Muscle of leg (tissue), 16 donors: ENCODE measurements at places on chromosomes 3 and 15. TPM values are rescaled to one million over a fixed set of nuclear protein-coding genes. Genes with fewer than 3 reads are reported as not detected.

- no peak for DNase-seq
Observed at GRCh38 chr15:56034514-56034913, 41.1 kb upstream of the NEDD4 start.

DNA sequence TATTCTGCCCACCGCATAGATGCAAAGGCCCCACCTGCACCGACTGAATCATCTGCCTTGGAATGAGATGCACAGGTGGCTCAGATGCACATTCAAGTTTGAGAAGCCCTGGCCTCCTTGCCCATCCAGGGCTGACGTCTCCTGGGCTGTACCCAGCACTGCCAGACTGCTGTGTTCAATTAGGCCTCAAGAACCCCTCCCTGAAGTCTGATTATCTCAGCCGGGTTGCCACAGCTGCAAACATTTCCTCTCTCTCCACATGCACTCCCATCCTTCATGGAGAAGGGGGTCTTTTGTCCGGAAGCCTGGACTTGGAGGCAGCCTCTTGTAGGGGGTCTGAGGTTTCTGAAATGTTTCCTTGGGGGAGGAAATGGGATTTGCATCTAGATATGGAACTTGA lies 459.4 kb upstream of the PROK2 start:
- no peak for DNase-seq

DNA sequence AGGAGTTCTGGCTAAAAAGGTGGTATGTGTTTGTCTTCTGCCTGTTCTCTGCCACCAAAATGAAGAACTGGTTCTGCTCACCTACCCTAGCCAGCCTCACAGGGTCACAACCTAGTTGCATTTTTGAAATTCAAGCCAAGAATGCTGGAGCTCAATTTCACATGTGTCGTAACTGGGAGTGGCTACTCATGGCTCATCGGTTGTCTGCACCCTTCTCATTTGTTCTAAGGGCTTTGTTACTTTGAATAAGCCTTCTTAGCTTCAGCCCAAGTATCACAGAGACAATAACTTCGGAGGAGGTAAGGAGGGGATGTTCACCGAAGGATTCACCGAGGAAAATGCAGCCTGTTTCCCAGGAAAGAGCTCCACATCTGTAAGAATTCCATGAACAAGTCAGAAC lies 134.3 kb upstream of the RARB start:
- DNase-seq = no peak

DNA sequence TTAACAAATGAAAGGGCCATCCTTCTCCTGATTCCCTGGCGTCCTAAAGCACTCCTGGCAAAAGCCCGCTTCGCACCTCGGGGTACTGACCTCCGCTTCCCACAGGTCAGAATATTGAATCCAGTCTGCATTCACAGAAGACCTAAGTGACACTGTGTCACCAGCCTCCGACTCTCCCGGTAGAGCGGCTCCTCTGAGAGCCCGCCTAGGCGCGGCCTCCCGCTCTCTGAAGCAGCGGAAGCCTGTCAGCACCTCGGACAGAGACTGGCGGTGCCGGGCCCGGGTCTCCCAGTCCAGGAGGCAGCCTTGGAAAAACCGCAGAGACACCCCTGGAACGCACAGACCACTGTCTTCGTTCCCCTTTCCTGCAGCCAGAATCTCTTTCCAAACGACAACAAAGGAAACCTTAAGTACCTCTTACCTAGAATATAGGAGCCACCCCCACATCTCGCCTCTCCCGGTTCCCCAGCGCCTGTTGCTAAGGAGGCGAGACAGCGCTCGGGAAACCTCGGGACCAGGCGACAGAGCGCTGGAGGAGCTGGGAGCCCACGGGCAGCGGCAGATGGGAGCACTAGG lies 1.2 kb downstream of the GABRB3 start:
- peak; percentile 67 for DNase-seq

DNA sequence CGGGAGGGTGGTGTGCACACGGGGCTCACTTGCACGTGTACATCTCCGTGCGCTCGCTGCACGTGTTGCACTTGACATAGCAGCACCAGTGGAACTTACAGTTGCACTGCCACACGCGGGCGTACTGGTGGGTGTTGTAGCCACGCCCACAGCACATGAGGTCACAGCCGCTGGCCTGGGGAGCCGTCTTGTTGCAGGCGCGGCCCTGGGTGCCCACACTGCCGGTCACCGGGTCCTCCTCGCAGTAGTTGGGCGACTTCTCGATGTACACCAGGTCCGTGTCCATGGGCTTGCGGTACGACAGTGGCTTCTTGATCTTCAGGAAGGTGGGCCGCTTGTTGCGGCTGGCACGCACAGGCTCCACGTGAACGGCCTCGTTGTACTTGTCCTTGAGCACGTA lies 61.0 kb downstream of the WNT7A start:
- no peak for DNase-seq

DNA sequence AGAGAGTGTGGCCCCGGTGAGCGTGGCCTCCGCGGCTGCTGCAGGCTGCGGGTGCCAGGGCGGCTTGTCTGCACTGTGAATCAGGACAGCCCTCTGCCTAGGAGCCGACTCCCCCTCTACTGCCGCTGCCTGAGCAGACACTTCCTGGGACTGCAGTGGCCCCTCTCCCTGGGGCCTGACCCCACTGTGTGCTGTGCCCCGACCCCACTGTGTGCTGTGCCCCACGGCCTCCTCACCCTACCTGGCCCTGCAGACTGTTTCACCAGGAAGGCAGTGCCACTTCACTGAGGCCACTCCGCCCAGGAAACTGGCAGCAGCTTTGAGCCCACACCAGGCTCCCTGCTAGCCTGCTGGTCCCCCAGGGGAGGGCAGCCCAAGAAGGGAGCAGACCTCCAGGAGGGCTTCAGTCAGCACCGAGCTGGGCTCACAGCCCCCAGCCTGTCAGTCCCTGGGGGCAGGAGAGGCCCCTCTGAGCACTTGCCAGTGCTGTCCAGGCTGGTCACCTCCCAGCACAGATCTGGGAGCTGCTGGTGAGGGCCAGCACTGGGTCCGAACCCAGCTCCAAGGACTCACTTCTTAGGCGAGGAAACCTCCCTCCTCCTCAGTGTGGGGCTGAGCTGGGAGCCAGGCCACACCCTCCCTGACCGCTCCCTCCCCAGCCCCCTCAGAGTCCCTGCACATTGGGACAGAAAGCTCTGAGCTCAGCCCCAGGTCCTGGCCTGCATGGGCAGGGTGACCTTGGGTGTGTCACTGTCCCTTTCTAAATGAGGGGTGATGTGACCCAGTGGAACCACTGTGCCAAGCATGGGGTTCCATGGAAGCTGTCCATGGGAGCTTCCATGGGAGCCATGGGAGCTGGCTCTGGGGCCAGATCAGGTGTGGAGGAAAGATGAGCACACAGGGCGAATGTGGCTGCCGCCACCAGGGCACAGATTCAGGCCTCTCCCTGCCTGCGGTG lies 56.8 kb downstream of the DNAJB8 start:
- DNase-seq = no peak

- DNase-seq = no peak
Observed at GRCh38 chr3:97880267-97880666, 58.5 kb downstream of the CRYBG3 start.

GRCh38 chr15:80275961-80276360 lies 23.9 kb upstream of the CTXND1 start:
- DNase-seq = no peak

GRCh38 chr3:182469086-182469485 lies 324.2 kb upstream of the ATP11B start:
- DNase-seq = no peak

APBA2 gene
- polyA plus RNA-seq = 4.0 TPM

RTP4 gene
- polyA plus RNA-seq = 0.14 TPM
